Suppressor macrophage treated with lipopolysaccharide for 4 hours (primary cell): ENCODE measurements at places on chromosomes 7 and 10.

- peak; percentile 41 for DNase-seq
Observed at GRCh38 chr7:116499168-116500077, at the start of gene CAV2. CAV2 (plus strand) TSS chr7:116499738; CDS start chr7:116499782, 44 bp downstream.

- DNase-seq, result no peak
Observed at GRCh38 chr7:45595809-45596664, 21.9 kb downstream of the ADCY1 start.

- DNase-seq, result no peak
Observed at GRCh38 chr10:118956802-118957442, 72.6 kb upstream of the NANOS1 start.

DNA sequence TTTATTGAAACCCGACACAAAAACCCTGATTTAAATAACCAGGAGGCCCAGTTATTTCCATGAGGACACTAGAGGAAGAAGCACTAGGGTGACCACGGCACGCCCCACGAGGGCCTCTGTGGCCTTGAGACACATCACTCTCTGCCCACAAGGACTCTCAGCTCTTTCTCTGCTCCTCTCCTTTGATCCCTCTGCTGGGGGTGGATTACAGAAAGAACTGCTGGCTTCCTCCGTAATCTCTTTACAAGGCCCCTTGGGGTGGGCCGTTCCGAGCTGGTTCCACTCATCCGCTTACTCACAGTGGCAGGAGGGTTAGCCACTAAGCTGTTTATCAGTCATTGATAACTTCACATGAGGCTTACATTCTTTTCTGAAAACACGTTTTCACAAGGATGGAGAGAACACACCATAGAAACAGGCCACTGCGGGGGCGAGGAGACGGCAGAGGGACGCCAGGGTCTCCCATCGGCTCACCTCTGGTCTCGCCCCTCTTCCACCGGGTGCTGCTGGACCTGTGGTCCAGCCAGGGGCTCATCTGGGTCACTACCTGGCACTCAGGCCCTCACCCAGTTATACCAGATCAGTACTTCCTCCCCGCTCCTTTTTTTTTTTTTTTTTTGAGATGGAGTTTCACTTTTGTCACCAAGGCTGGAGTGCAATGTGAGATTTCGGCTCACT lies 17.6 kb upstream of the PFKFB3 start:
- DNase-seq, result no peak

GRCh38 chr7:114484226-114484625 lies 69.6 kb downstream of the FOXP2 start:
- no peak for DNase-seq

- no peak for DNase-seq
Observed at GRCh38 chr7:40544221-40544723, 409.5 kb downstream of the SUGCT start.

GRCh38 chr7:3427957-3428356 lies 126.9 kb downstream of the SDK1 start:
- DNase-seq, result no peak

DNA sequence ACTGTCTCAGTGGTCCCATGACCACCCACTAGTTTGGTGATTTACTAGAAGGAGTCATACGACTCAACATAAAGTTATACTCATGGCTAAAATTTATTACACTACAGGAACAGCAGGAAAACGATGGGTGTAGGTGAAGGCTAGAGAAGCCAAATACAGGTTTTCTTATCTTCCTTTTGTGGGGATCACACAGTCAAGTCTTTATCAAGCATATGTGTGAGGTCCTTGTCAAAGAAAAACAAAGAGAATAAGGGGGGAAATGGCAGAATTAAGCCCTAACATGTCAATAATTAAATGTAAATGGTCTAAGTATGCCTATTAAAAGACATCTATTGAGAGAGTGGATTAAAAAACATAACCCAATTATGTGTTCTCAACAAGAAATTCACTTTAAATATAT lies 47.8 kb upstream of the UBN2 start:
- no peak for DNase-seq

DNA sequence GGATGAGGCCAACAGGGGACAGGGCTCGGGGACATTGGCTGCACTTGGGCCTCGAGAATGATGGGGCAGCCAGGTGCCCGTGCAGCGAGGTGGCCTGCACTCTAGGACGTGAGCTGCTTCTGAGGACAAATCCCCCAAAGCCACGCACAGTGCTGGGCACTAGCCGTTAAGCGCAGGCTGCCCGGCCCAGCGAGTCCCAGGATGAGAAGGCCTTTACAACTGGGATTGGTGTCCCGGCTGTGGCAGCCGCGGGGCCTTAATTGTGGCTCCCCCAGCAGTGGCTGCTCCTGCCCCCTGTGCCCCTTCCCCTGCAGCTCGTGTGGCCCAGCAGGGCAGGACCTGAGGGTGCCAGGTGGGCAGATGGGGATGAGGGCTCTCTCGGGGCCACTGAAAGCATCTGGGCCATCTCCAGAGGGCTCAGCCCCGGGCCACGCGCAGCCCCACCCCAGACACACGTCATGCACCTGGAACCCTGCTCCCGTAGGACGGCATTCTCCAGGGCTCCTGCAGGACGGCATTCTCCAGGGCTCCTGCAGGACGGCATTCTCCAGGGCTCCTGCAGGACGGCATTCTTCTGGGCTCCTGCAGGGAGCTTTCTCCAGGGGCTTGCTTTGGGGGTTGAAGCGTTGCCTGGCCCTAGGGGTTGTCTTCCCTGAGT lies 6.6 kb downstream of the PWWP2B start:
- no peak for DNase-seq

DNA sequence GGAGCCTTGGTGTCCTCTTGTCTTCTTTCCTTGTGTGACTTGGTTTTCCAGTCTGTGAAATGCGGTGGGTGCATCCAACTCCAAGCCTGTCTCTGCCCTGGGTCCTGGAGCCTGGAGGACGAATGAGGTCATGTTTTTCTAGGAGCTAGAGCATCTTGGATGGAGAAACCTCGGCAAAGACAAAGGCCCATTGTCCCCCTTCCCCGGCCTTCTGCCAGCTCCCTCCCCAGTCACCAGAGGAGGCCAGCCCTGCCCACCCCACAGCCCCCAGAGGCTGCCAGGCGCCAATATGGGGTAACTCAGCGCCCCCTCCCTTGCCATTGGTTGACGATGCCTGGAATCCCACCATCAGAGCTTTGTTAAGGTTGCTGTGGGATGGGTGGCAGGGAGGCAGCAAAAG lies 40.4 kb downstream of the KCTD7 start:
- no peak for DNase-seq

DNA sequence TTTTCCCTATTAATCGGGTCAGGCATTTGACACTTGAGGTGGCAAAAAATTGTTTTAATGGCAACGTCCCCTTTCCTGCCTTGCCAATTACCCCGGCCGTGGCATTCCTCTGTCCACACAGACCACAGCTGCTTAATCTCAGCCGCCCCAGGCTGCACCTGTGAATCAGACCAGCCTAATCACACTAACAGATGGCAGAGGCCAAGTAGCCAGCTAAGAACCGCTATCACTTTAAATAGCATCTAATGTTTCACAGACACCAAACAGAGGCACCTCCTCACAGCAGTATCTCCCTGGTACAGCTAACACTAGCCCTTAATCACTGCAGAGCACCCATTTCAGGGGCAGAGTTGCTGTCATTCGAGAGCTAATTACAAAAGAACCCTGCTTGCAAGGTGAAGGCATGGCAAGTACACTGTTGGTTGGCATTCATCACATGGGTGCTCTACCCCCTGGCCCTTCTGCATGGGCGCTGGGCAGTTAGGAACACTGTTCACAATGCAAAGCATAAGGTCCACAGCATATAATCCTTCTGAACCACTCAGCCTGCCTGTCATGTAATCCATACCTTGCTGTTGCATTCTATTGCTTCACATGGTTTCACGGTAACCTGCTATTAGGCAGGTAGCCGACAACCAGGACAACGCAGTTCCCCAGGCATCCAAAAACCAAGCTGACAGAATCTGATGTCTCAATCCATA lies 38.8 kb downstream of the FGFR2 start:
- no peak for DNase-seq

GRCh38 chr10:52759154-52759553 lies 13.4 kb downstream of the MBL2 start:
- DNase-seq, result no peak

DNA sequence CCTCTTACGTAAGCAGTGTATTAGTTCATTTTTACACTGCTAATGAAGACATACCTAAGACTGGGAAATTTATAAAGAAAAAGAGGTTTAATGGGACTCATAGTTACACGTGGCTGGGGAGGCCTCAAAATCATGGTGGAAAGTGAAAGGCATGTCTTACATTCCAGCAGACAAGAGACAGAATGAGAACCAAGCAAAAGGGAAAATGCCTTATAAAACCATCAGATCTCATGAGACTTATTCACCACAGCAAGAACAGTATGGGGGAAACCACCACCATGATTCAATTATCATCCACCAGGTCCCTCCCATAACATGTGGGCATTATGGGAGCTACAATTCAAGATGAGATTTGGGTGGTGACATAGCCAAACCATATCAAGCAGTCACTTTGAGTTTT lies 126.3 kb upstream of the CXCL12 start:
- peak; percentile 6 for DNase-seq

- no peak for DNase-seq
Observed at GRCh38 chr10:5589661-5590511, 65.1 kb downstream of the CALML3 start.

GRCh38 chr10:96838529-96838928 lies 6.4 kb downstream of the LCOR start:
- DNase-seq, result no peak

DNA sequence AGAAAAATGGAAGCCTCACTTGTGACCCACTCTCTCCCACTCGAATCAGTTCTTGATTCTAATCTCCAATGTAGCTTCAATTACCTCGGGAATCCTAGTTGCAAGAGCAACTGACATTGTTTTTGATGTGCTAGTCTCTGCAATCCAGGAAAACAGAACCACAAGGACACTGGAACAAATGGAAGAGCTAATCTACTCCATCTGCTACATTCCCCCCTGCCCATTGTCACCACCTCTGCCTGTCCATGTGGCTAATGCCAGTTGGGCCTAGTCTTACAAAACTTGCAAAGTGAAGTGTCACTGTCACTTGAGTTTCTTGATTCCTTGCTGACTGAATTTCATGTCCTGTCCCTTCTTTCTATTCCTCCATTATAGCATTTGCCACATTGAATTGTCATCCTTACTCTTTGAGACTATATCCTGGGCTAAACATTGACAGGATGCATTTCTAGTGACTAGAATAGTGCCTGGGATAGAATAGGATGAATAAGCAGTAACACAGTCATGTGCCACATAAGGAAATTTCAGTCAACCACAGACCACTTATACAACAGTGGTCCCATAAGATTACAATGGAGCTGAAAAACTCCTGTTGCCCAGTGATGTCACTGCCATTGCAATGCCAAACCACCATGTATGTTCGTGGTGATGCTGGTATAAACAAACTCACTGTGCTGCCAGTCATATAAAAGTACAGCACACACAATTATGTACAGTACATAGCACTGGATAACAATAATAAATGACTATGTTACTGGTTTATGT lies 13.5 kb downstream of the GCC1 start:
- no peak for DNase-seq

- DNase-seq, result no peak
Observed at GRCh38 chr10:78937800-78938694, 130.7 kb upstream of the ZMIZ1 start.

- DNase-seq, result peak; percentile 68
Observed at GRCh38 chr10:17033529-17034260, 95.9 kb downstream of the CUBN start.

DNA sequence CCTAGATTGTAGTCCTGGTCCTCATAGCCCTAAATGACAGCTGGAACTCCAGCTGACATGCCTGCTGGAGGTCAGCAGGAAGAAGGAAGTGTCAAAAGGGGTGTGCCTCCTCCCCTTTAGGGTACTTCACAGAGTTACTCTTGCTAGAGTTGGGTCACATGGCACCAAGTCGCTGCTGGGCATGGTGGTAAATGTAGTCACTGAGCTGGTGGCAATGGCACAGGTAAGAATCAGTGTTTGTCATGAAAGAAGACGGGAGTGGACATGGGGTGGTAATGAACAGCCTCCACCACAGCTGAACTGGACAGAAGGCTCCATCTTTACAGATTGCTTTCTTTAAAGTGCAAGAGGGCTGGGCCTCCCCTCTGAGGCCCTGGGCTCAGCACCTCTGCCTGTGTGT lies 122.3 kb downstream of the ACTR3B start:
- DNase-seq, result no peak

GRCh38 chr7:135467207-135467711 lies 42.6 kb downstream of the CNOT4 start:
- DNase-seq, result no peak

GRCh38 chr7:82384779-82385178 lies 58.8 kb downstream of the CACNA2D1 start:
- no peak for DNase-seq

- no peak for DNase-seq
Observed at GRCh38 chr10:16585103-16585502, 63.4 kb upstream of the C1QL3 start.

GRCh38 chr7:33054261-33054964 lies 8.2 kb downstream of the NT5C3A start:
- no peak for DNase-seq

DNA sequence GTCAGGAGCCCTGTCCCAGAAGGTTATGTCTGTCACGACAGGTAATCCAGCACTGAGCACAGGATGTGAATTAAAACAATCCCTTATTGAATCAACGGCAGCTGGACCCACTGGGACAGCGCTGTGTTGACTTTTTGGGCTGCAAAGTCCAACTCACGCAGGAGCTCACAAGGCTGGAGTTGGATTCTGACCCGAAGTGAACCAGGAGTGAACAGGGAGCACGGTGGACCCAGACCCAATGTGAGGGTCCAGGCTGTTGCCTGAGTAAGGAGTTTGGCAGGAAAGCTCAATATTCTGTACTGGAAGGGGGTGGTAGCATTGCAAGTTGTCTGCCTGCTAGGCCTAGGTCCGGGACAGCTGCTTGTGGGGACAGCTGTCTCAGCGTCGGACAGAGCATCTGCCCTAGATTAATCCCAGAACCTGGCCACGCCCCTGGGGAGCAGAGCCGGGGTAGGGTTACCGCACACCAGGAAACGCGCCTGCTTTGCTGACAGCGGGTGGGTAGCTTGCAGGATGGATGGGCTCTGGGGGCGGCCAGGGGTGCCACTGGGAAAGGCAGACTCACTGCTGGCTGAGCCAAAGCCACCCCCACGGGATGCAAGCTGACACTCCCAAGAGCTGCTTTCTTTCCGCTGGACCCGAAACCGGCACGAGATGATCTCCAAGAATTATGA lies 24.0 kb downstream of the COL26A1 start:
- no peak for DNase-seq

GRCh38 chr7:24133691-24134090 lies 150.3 kb upstream of the NPY start:
- no peak for DNase-seq

DNA sequence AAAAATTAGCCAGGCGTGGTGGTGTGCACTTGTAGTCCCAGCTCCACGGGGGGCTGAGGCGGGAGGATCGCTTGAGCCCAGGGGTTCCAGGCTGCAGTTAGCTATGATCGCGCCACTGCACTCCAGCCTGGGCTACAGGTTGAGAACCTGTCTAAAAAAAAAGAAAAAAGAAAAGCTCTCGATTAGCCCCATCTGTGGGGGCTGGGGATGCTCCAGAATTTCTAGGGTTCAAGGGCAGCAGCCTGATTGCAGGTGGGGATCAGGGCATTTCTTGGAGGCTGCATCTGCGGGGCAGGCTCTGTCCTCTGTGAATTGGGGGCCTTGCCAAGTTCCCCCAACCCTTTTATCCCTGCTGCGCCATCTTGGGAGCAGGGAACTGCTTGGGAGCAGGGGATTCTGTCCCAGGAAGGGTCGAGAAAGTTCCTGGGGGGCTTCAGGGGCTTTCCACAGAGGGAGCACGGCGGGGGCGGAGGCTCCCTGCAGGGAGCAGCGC lies 651 bp upstream of the ARPC1A start:
- DNase-seq, result no peak

GRCh38 chr7:44769776-44770294 lies 21.2 kb downstream of the ZMIZ2 start:
- DNase-seq, result peak; percentile 66

- peak; percentile 57 for DNase-seq
Observed at GRCh38 chr7:157875230-157876179, 538.7 kb downstream of the DNAJB6 start.
